ENCODE measurements at places on chromosomes 4 and X.
A peak's percentile ranks its signal among the peaks of the same experiment; 100 is the strongest.

- DNase-seq: peak; percentile 62
These were observed 29.3 kb upstream of the BOD1L1 start for GRCh38 chr4:13656569-13657405.

GRCh38 chrX:40632199-40632598 lies 9.0 kb downstream of the MPC1L start:
- no peak for DNase-seq

- no peak for DNase-seq
These were observed 56.9 kb downstream of the CPLX1 start for GRCh38 chr4:768995-769394.

DNA sequence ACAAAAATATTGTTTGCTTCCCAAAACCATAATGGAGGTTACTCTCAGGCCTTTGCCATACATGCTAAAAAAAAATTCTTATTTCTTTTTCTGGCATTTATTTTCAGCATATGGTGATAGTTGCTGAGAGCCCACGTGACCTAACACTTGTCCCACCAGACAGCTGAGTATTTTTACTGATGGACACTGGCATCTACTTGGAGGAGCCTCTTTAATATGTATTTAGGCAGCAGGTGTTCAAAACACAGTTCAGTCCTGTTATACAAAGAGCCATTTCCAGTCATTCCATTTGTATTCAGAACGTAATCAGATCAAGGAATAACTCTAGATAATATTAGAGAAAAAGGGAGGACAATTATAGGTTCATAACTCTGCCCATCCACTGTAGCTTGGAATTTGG lies 95.5 kb downstream of the CXCL13 start:
- DNase-seq: no peak

- DNase-seq: no peak
These were observed 74.0 kb downstream of the GALNT7 start for GRCh38 chr4:173242466-173243250.

GRCh38 chr4:111919639-111920038 lies 225.6 kb upstream of the FAM241A start:
- DNase-seq: no peak

GRCh38 chr4:25578432-25578831 lies 77.2 kb upstream of the SLC34A2 start:
- no peak for DNase-seq

DNA sequence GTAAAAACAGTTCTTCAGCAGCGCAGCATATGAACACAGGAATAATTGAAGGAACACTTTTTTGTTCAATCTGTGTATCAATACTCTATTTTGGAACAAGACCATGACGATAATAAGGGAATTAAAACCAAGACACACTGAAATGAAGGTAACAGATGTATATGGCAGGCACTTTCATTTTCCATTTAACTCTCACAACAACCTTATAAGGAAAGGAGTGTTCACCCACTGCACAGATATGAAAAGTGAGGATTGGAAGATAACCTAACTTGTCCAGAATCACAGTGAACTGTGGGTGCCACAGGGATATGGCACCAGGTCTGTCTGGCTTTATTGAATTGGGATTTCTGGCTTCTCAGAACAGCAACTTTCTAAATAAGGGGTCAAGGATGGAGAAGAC lies 153.3 kb downstream of the MID1IP1 start:
- no peak for DNase-seq

GRCh38 chr4:177047070-177047850 lies 254.5 kb upstream of the VEGFC start:
- peak; percentile 77 for DNase-seq

All from neural crest cell (in vitro differentiated cells).